ENCODE measurements at places on chromosomes 5 and 9. TPM values are rescaled to one million over a fixed set of nuclear protein-coding genes. Genes with fewer than 3 reads are reported as not detected.

The ECM2 gene
- 7.5 TPM for total RNA-seq

The SEMA4D gene
- total RNA-seq: 13.0 TPM

The BARHL1 gene
- total RNA-seq: not detected

GRCh38 chr9:3977614-3978112, 322.2 kb downstream of the GLIS3 start:
- no peak for DNase-seq

GRCh38 chr5:176161431-176161830, 76.8 kb upstream of the SIMC1 start:
- no peak for DNase-seq

GRCh38 chr5:96388176-96388575, 44.9 kb downstream of the PCSK1 start:
- no peak for DNase-seq

DNA sequence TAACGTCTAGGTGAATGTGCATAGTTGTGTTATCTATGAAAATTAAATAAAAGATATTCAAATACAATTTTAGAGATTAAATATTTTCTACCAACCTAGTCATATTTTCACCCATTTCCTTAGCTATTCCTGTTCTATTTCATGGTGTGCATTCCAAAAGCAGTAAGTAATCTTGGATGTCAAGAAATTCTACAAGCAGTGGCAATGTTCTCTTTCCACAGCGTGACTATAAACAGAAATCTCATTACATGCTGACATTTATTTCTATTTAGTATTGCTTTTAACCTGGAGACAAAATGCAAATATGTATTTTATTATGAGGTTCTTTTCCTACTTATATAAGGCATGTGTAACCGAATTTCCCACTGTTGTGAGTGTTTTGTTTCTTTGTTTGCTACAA, 510.0 kb downstream of the ACTL7B start:
- no peak for DNase-seq

DNA sequence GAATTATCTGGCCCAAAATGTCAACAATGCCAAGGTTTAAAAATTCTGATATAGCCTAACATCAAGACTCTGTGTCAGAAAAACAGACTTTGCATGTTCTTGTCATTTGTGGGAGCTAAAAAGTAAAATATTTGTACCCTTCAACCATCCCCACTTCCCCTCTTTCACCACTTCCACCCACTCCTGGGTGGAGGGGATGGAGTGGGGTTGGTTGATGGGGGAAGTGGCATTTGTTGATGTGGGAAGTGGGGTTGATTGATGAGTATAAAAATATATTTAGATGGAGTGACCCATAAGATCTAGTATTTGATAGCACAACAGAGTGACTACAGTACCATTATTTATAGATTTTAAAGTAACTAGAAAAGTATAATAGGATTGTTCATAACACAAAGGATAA, 55.0 kb upstream of the C9orf72 start:
- no peak for DNase-seq

The IRGM gene
- total RNA-seq: not detected

The BSPRY gene
- total RNA-seq: 0.27 TPM

DNA sequence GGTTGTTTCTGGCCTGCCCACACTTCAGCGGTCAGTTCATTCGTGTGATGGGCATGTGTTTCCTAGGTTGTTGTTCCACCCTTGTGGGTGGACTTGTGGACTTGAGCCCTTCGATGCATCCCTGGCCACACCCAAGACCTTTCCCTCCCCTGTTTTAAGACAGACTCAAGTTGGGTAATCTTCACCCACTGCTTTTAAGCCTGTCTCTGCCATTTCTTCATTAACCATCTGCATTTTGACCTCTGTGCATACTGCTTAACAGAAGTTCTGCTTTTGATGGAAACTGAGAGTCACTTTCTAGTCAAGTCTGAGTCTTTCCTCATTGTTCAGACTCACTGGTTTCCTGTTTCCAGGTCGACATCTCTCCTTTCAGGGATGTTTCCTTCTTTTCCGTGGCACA, 233.7 kb downstream of the ARHGEF28 start:
- DNase-seq: no peak

GRCh38 chr5:54206580-54207229, 103.7 kb downstream of the ARL15 start:
- no peak for DNase-seq

All from sigmoid colon (tissue), 7 donors.